A172 (cell line): ENCODE measurements at places on chromosomes 12 and 14.

DNA sequence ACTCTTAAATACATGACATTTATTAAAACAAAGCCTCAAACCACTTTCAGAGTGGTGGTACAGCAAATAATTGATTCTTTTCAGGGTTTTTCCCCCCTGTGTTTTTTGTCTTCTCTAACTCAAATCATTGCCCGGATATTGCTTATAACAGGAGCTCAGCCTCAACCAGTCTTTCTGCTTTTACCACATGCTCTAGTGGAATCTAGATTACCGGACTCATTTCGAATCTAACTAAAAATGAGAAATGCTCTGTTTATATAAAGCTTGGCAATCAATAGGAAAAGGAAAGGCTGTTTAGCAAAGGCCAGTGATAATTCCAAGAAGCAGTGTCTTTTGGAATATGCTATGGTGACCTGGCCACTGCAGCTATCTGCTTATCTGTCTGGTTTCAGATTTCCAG lies 161.5 kb downstream of the ETV6 start:
- DNase-seq = no peak

DNA sequence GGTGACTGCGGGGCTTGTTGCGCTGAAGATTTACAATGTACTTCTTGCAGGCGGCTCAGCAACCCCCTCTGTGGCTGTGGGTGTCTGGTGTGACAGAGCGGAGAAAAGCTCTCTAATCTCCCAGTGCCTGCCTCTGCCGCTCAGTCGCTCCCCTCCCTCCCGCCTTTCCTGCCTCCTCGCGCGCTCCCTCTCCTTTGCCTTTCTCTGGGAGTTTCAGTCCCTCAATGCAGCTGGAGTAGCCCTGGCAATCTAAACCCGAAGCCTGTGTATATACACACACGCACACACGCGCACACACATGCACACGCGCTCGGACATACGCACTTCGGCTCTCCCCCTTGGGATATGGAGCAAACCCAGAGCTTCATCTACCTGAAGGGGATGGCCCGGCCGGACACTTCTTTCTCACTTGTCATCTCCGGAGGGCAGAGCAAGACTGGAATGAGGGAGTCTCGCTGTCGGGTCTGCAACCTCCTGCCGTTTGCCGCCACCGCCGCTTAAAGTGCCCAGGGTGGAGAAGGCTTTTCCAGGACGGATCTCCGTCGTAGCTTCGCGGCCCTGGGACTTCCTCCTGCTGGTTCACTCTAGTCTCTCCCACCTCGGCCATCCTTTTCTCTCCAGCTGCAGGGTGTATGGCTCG lies 599 bp upstream of the TRHDE start:
- DNase-seq = no peak

- no peak for DNase-seq
These were observed 45.6 kb upstream of the RBM19 start for GRCh38 chr12:114011711-114012110.

GRCh38 chr14:104868811-104869572 lies 3.9 kb downstream of the CEP170B start:
- DNase-seq = no peak

GRCh38 chr12:6547987-6548386 lies 7.9 kb downstream of the IFFO1 start:
- DNase-seq = peak; percentile 74

GRCh38 chr14:49550286-49551184 lies 35.6 kb downstream of the RPS29 start:
- no peak for DNase-seq

- DNase-seq = no peak
These were observed 60.2 kb downstream of the ANO2 start for GRCh38 chr12:5884866-5885265.

DNA sequence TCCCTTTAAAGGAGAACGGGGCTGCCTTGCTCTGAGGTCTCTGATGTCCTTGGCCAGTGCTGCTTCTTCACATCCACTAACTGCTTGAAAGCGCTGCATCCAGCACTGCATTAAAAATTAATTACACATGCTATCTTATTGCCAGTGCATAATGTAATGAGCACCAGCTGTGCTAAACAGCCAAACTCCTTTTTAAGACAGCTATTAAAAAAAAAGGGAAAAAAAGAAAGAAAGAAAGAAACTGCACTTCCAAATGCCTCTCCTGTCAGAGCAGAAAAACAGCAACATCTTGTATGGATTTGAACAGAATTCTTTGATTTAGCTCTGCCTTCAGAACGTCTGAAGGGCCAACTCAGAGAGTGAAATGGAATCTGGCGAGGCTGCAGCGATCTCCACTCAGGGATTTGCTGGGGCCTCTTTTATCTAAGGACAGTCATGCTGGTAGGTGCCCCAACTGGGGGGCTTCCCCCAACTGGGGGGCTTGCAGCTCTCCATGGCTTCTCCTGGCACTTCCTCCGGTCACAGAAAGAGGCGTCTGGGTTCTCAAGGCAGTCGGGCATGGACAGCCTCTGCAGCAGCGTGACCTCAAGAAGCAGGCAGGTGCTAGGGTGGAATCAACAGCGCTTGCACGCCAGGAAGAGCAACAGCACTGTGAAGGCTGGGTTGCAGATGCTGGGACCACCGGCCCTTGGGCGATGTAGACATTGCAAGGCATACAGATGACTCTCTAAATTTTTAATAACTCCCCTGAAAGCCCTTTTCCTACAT lies 46.4 kb downstream of the BCL11B start:
- no peak for DNase-seq
